ELF-1 (cell line): ENCODE measurements at places on chromosomes 6 and 20.

GRCh38 chr6:25359891-25360290 lies 80.7 kb downstream of the CARMIL1 start:
- no peak for DNase-seq

DNA sequence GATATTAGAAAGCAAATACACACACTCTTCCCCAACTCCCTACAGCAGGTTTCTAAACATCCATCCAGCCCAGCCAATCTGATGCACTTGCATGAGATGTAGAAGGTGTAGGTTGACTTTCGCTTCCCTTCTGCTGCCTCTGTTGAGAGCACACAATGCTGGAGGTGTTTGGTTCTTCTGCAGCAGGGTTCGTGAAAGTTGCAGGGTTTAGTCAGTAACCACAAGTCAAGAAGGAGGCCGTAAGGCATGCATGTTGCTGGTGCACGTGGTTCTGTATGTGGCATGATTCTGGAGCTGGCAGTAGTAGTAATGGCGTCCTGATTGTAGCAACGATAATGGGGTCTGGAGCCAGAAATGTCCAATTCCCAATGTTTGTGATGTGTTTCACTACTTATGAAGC lies 53.0 kb downstream of the DEK start:
- no peak for DNase-seq

DNA sequence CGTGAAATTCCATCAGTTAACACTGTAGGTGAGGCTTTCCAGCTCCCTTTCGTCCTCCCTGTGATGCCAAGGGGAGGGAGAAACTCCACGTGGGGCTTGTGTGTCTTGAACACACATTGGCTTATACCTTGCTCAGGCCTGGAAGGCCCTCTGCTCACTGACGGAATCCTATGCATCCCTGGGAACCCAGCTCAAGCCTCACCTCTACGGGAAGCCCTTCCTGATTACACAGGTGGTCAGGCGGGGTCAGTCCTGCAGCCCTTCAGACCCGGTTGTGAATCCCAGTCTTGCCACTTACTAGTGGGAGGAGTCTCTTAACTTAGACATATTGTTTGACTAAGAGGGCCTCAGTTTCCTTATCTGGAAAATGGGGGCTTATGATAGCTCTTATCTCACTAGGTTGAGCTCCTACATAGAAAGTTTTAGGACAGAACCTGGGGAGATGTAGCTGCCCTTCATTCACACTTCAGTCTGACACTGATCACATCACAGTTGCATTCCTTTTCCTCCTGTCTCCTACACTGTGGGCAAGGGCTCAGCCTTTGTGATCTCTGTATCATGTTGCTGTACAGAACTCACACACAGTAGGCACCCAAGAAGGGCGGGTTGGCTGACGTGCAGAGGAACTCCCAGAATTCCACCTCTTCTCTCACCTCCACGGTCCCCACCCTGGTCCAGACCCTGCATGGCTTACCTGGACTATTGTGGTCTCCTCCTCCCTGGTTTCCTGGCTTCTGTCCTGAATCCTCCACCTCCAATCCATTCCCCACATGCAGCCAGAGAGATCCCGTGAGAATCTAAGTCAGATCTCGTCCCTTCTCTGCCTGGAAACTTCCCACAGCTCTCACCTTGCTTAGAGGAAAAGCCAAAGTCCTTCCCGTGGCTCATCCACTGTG lies 129.6 kb downstream of the CEBPB start:
- DNase-seq, result no peak

DNA sequence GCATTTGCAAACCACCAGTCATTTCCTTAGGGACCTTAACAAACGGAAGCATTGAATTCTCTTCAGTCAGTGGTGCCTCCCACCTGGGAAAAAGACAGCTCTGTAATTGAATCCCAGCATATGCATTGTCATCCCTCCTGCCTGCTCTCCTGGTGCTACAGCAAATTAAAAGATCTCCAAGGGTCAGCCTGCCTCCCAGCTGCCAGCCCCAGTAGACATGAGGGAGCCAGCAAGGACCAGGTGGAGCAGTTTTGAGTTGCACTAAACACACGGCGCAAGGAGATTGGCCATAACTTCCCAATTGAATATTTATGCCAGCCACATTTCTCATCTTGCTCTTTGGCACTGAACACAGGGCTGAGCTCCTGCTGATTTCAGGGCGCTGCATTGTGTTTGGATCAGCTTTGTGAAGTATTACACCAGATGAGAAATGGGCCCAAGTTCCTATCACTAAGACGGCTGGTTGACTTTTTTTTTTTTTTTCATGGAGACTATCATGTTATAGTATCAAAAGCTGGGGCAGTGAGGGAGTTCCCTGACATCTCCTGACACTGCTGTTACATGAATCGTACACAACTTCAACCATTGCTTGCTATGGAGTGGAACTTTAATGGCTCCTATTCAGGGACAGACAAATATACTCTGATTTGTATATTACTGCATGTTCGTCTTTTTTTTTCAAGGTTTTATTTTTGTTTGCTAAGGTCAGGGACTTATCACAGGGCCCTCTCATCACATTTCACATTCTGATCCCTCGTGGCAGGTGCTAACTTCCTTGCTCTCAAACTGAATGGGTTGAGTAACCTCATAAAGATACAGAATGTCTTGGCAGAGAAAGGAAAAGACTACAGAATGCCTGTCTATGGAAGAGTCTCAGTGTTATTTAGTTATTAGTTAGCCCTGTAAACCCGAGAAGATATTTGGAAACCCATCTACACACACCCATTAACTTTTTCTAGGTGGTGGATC lies 191.1 kb downstream of the EYA4 start:
- peak; percentile 63 for DNase-seq

DNA sequence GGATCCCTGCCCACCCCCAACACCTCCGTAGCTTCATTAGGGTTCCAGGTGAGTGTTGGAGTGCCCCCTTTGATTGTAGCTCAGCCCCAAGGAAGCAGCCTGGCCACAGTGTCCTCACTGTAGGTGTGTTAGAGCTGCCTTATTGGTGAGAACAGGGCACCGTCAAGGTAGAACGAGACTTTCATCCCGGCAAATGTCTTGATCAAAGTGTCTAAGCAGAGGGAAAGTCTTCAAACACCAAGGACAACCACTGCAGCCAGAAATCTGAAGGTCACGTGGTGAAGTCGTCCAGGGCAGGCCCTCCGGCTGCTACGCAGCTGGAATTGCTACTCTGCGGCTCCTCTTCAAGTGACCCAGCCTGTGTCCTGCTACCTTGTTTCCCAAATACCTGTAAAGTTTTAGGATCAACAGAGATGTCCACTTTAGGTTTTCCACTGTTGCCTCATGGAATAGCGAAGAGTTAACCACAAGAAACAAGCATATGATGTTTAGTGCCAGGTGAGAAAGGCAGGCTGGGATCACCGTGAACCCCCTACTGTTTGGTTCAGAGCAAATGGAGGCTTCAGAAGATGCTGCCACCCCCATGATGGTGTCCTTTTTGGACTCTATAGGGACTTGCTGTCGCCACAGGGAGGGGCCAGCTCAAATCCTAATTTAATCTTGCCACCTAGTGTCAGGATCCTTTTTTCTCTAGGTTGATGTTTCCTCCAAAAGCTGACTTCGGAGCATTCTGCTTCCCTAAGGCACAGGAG lies 1.7 kb upstream of the DLL1 start:
- DNase-seq, result peak; percentile 85

DNA sequence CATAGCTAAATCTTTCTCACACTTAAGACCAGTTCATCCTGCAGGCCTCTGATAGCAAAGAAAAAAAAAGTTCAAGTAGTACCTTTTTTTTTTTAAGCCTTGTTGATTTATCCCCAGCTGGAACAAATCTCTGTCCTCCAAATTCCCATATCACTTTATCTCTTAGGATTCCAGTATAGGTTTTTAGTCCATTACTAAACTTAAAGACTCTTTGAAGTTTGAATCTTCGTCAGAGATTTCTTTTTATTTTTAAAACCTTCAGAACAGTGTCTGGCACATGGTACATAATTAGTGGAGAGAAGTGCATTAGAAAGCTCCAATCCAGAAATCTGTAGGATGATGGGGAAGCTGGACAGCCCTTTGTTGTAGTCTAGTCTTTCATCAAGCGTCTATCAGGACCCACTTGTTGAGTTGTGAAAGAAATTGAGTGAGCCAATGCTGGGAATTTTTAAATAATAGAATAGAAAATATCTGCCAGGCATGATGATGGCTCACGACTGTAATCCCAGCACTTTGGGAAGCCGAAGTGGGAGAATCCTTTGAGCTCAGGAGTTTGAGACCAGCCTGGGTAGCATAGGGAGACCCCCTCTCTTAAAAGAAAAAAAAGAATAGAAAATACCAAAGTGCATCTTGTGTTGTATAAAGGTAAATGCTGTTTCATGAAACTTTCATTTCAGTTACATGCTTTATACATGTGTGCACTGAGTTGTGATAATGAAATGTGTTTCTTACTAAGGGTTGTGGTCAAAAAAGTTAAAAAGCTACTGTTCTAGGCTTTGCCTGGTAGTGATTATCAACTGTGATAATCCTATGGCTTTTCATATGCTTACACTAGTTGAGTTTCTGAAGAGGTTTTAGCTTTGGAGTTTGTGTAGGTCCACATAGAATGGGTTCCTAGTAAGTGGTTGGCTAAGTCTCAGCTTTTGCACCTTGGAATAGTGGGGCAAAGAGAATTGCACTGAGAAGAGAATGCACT lies 3.2 kb downstream of the NFYA start:
- no peak for DNase-seq

DNA sequence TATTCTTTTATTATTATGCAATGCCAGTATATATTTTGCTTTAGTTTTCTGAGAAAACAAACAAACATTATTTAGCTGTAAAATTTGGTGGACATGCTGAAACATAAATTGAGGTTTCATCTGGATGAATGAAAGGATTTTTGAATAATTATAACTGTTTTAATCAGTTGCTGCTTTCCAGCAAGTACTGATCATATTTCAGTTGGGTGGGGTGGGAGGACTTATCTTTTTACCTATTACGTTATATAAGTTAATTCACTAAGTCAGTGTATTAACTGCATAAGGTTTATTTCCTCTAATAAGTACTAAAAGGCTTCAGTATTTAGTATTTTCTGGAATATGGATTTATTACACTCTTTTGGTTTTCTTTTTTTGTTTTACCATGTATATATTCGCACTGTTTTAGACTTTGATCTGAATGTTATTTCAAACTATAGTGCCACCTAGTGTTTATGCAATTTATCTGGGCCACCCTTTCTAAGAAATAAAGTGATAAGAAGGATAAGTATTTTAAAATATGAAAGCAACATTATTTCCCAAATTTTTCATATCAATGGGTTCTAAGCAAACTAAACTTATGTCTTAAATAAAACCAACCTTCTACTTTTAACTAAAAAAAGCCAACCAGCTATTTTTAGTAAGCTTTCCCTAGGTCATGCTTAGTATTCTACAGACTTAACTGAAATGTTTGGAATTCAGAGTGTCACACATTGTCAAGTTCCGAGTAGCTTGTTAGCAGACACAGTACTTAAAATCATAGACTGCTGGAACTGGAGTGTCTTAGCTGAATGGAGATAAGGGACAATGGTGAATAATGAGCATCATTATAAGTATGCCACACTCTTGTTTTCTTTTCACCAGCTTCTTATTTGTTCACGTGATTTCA lies 105.4 kb upstream of the MCHR2 start:
- DNase-seq, result no peak

DNA sequence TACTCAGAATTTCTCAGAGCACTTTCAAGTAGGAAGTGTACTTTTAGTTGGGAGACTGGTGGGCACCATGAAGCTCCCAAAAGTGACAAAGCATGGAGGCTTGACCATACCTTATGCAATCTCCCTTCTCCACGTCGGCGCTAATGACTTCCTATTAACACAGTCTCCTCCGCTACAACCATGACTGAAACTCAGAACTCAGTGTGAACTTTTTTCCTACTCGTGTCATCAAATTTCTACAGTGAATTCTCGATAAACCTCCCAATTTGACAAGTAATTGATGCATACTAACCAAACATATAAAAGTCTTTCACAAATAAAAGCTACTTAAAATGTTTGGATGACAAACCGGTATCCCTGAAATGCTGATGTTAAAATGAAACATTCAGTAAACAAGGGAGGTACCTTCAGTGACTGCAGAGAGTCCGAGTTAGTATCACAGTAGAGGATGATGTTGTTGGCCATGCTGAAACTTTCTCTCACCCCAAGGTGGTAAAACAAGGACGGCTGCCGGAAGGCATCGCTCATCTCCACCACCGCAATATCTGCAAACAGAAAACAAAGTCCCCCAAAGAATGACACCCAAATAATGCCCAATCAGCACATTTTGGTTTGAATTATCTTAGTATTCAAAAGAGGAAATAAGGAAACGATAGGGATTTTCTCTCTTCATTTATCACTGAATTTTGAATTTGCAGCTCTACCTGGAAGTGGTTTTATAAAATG lies 72.1 kb downstream of the MAP3K5 start:
- DNase-seq, result no peak

DNA sequence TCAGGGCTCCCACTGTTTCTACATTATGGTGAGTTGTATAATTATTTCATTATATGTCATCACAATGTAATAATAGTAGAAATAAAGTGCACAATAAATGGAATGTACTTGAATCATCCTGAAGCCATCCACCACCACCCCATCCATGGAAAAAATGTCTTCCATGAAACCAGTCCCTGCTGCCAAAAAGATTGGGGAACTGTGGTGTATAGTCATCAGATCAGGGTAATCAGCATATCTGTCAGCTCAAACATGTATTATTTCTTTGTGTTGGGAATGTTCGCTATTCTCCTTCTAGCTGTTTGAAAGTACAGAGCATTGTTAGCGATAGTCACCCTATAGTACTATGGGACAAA lies 33.8 kb upstream of the SLC22A23 start:
- DNase-seq, result no peak

- peak; percentile 14 for DNase-seq
Measured at GRCh38 chr20:50510706-50511542, 741 bp downstream of the PTPN1 start.

DNA sequence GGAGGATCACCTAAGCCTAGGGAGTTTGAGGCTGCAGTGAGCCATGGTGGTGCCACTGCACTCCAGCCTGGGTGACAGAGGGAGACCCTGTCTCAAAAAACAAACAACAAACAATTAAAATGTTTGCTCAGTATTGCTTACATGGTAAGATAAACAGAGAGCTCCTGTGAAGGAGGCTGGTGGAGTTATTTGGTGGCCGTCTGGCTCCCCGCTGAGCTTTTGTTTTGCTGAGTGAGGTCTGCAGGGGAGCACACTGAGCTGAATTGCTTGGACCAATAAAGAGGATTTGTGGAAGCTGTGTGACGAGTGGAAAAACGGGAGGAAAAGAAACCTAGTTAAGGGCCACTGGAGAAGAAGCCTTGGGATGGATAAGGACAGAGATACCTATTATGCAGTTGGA lies 41.1 kb upstream of the BMP6 start:
- DNase-seq, result peak; percentile 89

- DNase-seq, result no peak
Measured at GRCh38 chr6:11756292-11756691, 22.3 kb downstream of the ADTRP start.

DNA sequence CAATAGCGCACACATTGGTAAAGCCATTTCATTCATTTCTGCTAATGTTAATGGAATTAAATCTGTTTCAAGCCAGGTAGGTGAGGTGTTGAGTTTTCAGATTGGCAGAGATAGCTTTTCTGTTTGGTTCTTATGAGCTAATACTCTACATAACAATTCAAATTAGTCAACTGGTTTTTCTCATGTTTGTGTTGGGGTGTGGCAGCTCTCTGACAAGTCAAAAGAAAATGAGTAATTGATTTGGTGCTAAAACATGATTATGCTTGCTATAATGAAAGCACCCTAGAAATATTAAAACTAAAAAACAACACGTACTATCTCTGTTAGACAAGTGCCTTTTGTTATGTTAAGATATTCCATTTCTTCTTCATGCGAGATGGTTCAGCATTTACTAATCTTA lies 13.6 kb downstream of the PPP1R14C start:
- DNase-seq, result no peak
